ENCODE measurements at places on chromosomes 16 and 17.

- DNase-seq = no peak
Observed at GRCh38 chr17:78418326-78419026, 40.0 kb downstream of the PGS1 start.

DNA sequence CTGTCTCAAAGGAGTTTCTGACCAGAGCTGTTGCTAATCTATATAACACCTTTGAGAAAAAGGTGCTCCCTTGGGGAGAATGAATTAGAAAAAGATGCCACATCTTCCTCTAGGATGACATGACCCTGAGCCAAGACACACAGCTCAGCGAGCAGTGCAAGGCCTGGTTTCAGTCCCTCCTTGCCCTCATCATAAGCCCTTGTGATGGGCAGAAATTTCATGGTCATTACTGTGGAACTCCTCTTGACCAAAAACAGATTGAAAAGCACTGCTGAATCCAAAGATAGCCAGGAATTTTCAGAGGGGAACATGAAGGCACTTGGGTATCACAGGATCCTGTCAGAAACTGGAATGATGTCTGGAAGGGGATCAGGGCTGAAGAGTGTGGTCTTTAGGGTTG, 74.1 kb upstream of the IRX6 start:
- DNase-seq = no peak

DNA sequence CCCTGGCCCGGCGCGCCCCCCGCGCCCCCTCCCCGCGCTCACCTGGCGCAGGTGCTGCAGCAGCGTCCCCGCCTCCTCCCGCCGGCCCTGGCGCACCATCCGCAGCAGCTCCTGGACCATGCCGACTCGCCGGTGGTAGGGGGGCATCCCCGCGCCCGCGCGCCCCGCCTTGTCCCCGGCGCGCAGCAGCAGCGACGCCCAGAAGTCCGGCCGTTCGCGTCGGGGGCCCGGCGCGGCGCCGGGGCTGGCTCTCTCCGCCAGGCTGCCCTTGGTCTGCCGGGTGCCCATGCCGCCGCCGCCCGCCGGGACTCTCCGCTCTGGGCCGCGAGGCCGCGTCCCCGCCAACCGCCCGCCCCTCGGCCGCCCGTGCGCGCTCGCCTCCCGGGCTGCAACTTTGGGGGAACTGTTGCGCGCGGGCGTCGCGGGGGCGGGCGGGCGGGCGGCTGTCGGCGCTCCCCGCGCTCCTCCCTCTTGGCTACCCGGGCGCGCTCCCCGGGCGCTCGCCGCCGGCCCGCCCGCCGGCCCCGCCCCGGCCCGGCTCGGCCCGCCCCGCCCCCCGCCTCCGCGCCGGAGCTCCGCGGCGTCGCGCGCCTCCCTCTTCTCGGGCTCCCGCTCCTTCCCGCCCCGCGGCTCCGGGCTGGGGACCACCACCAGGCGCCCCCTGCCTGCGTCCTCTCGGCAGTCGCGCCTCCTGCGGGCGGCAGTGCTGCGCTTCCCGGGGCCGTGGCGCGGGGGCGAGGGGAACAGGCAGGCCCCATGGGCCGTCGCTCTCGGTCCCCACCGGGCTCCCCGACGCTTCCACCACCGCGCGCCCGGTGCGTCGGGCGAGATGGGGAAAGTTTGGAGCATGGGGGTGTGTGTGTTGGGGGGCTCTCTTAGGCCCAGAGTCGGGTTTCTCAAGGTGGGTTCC, at the start of gene LRRC75A:
LRRC75A (minus strand) TSS at position 491 of the 910 bp plus-strand sequence; CDS start at position 288, 203 bp downstream.
- peak; percentile 66 for DNase-seq

- no peak for DNase-seq
Observed at GRCh38 chr16:11050536-11050935, 106.2 kb downstream of the CLEC16A start.

- no peak for DNase-seq
Observed at GRCh38 chr16:46862555-46863447, 21.4 kb upstream of the GPT2 start.

DNA sequence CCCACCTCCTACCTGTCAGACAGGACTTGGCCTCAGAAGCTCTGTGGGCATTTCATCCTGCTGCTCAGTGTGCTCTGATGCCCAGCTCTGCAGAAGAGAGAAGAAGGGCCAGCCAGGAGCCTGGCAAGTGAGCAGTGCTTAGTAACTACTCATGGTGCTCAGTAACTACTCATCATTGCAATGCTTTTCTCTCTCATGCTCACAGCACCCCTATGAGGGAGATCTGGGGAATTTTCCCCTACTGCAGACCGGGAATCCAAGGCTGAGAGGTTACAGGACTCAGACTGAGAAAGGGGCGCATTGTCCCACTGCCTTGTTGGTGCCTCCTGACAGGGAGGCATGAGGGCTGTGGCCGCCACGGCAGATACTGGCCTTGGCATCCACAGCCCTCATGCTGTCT, 261.1 kb downstream of the C16orf95 start:
- no peak for DNase-seq

GRCh38 chr16:82846806-82847205, 220.0 kb downstream of the CDH13 start:
- DNase-seq = no peak

- DNase-seq = no peak
Observed at GRCh38 chr17:44558710-44559633, 1.7 kb downstream of the FZD2 start.

GRCh38 chr16:70151391-70151790, 22.2 kb upstream of the CLEC18C start:
- no peak for DNase-seq

DNA sequence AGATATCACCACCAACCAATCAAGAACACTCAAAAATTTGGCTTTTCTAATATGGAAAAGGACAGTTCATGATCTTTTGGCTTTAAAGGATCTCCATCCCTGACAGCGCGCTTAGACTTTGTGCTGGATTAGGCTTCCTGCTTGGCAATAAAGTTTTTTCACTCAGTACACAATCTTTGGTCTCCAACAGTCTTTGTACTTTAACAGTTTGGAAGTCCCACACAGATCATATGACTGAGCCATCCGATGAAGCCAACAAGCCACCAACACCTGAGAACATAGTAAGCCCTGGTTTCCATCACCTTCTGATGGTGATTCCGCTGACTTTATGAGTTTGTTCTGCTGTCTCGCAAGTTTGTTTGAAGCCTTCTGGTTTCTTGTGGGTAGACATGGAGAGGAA, 34.3 kb downstream of the SMURF2 start:
- no peak for DNase-seq

GRCh38 chr17:56708220-56708558, 114.7 kb downstream of the NOG start:
- DNase-seq = no peak

GRCh38 chr17:46089389-46089965, 90.4 kb downstream of the STH start:
- DNase-seq = no peak

- no peak for DNase-seq
Observed at GRCh38 chr17:64004903-64005733, 7.0 kb downstream of the PRR29 start.

GRCh38 chr16:47065766-47066688, 77.7 kb downstream of the NETO2 start:
- no peak for DNase-seq

DNA sequence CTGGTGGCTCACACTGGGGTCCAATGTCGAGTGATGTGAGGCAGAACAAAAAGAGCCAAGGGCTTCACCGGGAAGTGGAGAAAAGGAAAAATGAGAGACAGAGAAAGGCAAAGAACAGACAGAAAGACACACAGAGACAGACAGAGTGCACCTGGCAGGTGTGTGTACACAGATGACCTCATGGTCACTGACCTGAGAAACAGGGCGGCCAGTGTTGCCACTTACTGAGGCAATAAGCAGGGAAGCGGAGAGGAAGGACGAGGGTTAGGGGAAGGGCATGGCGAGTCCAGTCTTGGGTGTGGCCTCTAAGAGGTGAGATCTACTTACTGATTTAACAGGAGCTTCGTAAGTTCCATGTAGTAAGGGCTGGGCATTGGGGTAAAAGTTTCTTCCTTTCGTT, 7.5 kb downstream of the GINS2 start:
- DNase-seq = no peak

- DNase-seq = no peak
Observed at GRCh38 chr17:64687961-64688360, 25.9 kb upstream of the SMURF2 start.

DNA sequence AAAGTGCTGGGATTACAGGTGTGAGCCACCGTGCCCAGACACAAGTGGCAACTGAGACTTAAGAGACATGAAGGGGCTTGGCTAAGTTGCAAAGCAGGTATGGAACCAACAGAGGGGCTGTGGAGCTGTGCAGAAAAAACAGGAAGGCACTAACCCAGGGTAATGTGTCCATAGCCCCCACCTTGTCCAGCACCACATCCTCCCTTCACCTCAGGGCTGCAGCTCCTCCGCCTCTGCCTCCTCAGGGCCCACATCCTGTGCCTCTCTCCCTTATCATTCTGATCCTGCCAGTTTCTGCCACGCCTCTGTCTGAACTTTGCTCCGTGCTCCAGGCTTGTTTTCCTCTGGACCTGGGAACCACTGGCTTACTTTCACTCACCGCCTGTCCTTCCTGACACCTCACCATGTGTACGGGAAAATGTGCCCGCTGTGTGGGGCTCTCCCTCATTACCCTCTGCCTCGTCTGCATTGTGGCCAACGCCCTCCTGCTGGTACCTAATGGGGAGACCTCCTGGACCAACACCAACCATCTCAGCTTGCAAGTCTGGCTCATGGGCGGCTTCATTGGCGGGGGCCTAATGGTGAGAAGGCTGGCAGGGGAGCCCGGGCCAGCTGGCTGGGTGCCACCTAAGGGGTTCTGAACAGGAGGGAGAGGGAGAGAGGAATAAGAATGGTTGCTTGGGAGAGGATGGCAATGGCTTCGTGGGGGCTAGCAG, at the start of gene TM4SF5:
TM4SF5 (plus strand) TSS at position 368 of the 716 bp plus-strand sequence; CDS start at position 405, 37 bp downstream.
- peak; percentile 41 for DNase-seq

DNA sequence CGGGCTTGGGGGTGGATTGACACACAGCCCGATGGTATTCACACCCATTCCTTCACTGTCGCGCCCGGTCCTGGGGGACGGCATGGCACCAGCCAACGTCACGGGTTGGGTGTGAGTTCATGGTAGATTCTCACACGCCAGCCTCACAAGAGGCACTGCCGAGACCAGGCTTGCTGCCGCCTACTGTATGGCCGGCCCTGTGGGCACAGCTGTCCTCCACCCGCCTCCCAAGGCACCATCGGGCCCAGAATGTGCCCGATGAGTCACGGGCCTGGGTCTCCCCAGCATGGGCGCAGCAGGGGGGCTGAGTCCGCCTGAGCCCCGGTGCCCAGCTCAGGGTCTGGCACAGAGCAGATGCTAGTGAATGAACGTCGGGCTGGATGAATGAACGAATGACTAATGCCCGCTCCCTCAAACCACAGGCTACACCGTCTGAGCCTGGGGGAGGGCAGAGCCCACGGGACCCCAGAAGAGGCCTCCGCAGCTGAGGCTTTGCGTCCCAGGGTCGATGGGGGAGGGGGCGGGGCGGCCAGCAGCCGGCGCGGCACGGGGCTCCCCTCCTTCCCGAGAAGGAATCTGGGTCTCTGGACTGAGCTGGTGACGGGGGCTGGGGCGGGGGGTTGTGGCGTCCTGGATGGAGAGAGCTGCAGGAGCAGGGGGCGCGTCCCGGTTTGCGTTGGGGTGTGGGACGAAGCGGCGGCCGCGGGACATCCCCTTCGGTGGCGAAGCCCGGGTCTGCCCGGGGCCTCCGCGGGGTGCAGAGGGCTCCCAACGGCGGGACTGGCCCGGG, 829 bp downstream of the PITPNM3 start:
- DNase-seq = no peak

GRCh38 chr16:48546774-48547173, 63.2 kb downstream of the N4BP1 start:
- no peak for DNase-seq

DNA sequence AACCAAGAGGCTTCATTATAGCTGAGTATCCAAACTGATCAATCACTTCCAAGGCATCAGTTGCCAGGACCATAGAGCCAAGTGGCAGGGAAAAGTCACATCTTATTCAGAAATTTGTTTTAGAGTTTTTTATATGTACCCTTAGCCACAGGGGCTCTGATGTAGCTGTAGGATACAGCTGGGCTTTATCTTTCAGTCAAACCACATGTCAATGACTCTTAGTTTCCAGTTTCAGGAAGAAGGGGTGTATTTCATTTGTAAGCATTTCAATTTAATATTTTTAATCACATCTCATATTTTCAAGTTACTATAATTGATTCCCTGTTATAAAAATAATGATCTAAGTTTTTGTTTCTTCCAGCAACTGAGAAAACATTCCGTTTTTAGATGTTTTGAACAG, 2.9 kb upstream of the FLCN start:
- DNase-seq = no peak

GRCh38 chr17:8887834-8888703, 20.6 kb upstream of the PIK3R6 start:
- DNase-seq = no peak

GRCh38 chr17:50312308-50312707, 33.6 kb upstream of the XYLT2 start:
- no peak for DNase-seq

GRCh38 chr17:72476575-72476986, 355.8 kb downstream of the SOX9 start:
- DNase-seq = no peak

- no peak for DNase-seq
Observed at GRCh38 chr17:28597606-28598383, 1.0 kb downstream of the SPAG5 start.

GRCh38 chr16:79437764-79438751, 162.5 kb downstream of the MAF start:
- no peak for DNase-seq

GRCh38 chr17:57868007-57868909, 18.4 kb upstream of the MRPS23 start:
- DNase-seq = peak; percentile 88

DNA sequence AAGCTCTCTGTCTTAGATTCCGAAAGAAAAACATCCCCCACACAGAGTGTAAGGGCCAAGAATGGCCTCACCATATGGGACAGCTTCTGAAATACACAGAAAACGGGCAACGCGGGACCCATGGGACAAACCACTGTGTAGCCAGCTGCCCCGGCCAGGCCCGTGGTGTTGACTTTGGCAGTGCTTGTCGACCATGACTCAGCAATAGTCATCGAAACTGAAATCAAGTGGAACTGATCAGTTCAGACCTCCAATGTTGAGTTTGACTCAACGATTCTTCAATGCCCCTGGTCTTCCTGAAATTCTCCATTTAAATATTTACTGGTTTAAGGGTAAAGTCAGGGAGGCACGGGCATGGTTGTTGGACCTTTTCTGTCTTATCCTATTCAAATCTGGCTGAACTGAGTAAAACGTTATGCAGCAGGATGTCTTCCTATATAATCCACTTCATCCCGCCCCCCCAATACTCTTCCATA, 27.5 kb downstream of the ZFHX3 start:
- DNase-seq = no peak

- DNase-seq = no peak
Observed at GRCh38 chr17:68953340-68953997, 1.7 kb downstream of the ABCA8 start.

Measured in DND-41 (cell line).